ENCODE measurements at places on chromosomes 5 and 9. TPM values are rescaled to one million over a fixed set of nuclear protein-coding genes. Genes with fewer than 3 reads are reported as not detected.

GRCh38 chr5:135645336-135646180, 66.8 kb upstream of the CXCL14 start:
- no peak for DNase-seq

GRCh38 chr5:135079099-135079681, 45.2 kb upstream of the PITX1 start:
- no peak for DNase-seq

DNA sequence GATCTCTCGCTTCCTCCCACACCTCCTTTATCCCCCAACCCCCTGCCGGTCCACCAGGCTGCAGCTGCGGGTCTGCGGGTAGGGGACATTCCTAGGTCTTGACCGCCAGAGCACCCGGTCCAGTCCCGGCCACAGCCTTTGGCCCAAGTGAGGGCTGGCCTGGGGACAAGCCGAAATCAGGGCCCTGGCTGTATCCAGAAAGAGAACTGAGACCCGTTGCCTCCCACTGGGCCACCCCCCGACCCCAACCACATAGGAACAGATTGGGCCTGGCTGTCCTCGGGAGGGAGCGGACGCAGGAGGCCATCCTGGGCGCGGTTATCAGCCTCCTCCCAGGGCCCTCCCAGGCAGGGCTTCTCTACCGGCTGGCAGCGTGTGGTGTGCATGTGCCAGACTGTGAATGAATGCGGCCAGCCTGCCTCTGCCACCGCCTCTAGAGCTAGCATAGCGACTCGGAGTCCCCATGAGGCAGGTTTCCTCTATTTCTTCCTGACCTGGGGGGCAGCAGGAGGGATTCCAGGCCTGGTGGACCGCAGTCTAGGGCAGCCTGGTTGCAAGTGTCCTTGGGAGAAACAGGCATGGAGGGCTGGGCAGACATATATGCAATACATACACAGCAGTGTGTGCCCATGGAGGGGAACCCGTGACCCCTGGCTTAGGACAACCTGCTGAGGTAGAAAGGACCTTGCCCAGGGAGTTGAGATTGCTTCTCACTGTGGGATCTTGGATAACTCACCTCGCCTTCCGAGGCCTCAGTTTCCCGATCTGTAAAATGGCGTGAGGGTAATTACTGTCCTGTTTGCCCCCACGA, 1.2 kb downstream of the N4BP3 start:
- DNase-seq: no peak

DNA sequence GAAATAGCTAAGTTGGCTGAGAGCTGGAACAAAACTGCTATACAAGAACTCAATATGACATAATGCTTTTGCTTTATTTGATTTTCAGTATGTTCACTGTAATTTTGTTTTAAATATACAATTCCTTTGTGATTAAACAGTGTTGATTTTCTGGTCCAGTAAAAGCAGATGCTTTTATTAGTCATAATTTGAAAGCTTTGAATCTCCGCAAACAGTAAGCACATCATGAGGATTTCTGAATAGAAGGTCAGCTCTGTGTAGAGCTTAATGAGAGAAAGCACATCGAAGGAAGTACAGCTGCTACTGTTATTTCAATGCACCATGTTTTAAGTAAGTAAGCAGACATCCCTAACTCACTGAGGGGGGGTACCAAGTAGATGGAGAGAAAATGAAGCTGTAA, 701.3 kb upstream of the ACO1 start:
- peak; percentile 53 for DNase-seq

DNA sequence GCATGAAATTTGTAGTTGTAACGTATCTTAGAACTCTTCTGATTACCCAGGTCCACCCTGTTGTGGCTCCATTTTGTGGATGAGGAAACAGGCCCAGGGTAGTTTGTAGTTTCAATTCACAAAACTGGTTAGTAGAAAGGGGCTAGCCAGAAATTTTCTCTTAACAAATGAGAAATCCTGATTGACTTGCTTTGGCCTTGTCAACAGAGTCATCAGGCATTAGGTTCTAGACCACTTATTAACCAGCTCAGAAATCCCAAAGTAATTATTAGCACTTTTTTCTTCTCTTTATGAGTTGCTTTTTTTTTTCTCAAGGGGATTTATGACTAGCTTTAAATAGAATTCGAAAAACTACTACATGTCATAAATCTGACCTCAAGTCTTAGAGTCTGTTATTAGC, 160.2 kb downstream of the SH3GL2 start:
- no peak for DNase-seq

SHISAL2B gene
- polyA plus RNA-seq: 0.20 TPM

CENPK gene
- polyA plus RNA-seq: 15.7 TPM
